ENCODE measurements at places on chromosomes 2 and 18.

- no peak for DNase-seq
These were observed 4.2 kb downstream of the TMEM177 start for GRCh38 chr2:119683074-119683712.

DNA sequence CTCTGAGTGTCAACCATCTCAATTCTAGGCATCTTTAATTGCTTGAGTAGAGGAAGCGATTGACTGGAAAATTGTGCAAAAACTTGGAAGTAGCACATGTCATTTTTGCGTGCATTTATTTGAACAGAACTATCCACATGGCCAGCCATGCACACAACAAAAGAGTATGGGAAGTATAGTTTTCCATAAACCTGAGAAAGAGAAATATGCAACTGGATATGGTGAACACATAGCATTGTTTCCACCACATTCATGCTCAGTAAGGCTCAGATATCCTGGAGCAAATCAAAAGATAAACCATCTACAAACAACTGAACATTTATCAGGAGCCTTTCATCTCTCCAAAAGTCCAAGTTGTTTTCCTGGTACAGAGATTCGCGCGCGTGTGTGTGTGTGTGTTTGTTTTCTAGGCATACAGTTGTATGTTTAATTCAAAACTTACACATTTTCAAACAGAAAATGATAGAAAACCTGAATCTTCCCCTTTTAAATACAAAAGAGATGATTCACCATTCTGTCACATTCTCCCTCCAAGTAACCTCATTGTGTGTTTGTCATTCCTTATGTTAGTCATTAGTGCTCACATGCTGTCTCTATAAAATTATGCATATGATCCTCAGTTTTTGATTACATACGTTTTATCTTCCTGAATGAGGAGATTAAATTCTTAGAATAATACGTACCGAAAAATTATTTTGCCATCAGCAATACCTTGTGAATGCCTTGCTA, 780.4 kb upstream of the NRXN1 start:
- no peak for DNase-seq

DNA sequence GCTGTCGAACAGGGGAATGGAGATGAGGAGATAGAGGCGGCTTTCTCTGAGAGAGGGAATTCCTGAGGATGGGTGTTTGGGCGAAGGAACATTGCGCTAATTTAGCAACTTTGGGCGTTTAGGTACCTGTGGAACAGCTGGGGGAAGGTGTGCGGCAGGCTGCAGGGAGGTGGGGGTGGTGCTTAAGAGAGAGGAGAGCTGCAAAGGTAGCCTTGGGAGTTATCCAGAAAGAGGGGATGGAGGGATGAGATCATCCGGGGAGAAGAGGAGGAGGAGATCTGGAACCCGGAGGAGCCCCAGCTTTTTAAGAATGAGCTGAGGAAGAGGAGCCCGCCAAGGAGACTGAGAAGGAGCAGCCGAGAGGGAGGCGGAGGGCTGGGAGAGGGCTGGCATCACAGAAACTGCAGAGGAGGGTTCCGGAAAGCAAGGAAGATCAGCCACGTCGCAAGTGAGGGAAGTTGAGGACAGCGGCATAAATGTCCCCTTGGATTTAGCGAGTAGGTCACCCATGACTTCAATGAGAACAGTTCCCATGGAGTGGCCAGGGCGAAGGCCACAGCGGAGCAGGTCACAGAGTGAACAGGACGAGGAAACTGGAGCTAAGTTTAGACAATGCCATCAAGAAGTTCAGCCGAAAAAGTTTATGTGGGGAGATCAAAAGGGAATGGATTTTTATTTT, 174.7 kb downstream of the KLHL29 start:
- DNase-seq = no peak

- no peak for DNase-seq
These were observed 137.7 kb downstream of the LTBP1 start for GRCh38 chr2:33084433-33084832.

DNA sequence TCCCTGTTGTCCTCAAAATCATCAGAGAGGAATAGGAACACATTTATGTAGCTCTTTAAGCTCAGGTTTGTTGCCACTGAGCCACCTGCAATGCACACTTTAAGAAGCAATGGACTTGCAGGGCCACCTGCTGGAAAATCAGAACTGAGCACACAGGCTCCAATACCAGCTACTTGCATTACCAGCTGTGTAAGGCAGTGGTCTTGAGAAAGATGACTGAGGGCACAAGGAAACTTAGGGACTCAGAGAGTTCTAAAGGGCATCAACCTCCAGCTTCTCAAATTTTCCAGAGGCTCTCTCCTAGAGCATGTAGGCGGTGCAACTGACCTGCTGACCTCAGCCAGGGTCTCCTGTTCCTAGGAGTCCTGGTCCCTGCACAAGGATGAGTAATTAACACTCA, 2.5 kb upstream of the CNDP2 start:
- DNase-seq = peak; percentile 28

GRCh38 chr2:165149439-165149838, 54.4 kb downstream of the SCN3A start:
- no peak for DNase-seq

- no peak for DNase-seq
These were observed 134.1 kb downstream of the SLC8A1 start for GRCh38 chr2:40317761-40318160.

DNA sequence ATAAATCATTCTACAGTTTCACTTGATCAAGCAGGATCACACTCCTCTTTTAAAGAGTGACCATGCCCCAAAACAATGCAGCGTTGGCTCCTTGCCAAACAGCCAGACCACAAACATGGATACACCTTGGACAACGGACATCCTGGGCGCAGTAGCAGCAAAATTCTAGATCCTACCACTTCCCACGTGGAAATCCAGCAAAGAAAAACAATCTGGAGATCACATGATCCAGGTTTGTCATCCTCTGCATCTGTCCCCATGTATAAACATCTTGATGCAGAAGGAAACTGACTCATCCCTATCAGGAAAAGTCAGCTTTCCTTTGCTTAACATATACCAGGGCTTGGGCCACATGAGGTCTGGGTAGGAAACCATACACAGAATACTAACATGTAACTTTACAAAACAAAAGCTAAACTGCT, 53.1 kb downstream of the ZNF521 start:
- DNase-seq = no peak

- no peak for DNase-seq
These were observed 8.6 kb downstream of the ADD2 start for GRCh38 chr2:70759446-70759845.
